ENCODE measurements at places on chromosomes 2 and 18.

DNA sequence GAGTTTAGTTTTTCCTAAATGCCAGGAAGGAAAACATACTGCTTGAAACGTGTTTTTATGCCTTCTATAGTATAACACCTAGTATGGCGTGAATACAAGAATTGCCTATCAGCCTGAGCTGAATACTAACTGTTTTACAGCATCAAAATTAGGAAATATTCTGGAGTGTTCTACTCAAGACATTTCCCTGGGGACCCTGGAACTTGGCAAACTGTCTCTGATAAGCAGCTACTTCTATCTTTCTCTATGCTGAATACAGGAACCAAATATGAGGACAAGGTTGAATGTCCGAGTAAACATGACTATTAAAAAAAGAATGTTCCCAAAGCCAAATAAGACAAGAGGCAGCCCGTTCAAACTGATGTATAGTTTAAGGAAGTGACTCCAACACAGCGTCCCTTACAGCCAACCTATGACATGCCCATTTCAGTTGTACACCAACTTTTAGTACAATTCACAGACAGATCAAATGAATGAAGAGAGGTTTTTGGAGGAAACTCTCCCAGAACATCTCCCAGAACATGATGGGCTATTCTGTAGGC, 951.3 kb upstream of the ACVR2A start:
- DNase-seq = no peak

GRCh38 chr2:38466876-38467767, 90.0 kb upstream of the ATL2 start:
- no peak for DNase-seq

- DNase-seq = no peak
Measured at GRCh38 chr2:46493241-46493970, 14.0 kb downstream of the TMEM247 start.

DNA sequence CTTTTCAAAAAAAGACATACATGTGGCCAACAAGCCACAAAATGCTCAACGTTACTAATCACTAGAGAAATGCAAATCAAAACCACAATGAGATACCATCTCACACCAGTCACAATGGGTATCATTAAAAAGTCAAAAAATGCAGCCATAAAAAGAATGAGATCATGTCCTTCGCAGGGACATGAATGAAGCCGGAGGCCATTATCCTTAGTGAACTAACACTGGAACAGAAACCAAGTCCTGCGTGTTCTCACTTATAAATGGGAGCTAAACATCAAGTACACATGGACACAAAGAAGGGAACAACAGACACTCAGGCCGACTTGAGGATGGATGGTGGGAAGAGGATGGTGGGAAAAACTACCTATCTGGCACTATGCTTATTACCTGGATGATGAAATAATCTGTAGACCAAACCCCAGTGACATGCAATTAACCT, 17.8 kb upstream of the ATL2 start:
- DNase-seq = peak; percentile 57

GRCh38 chr18:33821503-33821902, 243.5 kb downstream of the ASXL3 start:
- no peak for DNase-seq

DNA sequence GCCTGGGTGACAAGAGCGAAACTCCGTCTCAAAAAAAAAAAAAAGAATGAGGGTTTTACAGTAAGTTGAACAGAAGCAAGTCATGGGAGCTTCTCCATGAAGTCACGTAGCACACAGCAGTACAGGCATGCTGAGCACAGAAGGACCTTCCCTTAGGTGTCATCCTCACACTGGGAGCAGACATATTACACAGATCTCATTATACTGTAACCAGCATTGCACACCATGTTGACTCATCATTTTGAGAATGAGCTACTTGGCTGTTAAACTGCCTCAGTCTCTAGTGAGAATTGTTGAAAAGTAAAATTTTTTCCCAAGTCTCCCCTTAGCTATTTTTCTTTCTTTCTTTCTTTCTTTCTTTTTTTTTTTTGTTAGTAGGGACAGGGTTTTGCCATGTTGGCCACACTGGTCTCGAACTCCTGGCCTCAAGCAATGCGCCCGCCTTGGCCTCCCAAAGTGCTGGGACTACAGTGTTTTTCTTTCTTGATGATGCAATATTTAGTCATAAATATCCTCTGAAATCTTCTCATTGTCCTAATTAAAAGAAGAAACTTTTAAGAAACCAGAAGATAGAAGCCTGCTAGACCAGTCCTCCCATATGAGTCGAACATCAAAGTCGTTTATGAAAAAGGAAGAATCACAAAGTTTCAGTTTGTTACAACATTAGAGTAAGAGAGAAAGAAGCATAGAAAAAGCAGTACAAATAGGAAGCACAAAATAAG, 37.9 kb upstream of the PPP1CB start:
- DNase-seq = no peak

GRCh38 chr2:136891100-136891499, 125.8 kb downstream of the THSD7B start:
- no peak for DNase-seq

DNA sequence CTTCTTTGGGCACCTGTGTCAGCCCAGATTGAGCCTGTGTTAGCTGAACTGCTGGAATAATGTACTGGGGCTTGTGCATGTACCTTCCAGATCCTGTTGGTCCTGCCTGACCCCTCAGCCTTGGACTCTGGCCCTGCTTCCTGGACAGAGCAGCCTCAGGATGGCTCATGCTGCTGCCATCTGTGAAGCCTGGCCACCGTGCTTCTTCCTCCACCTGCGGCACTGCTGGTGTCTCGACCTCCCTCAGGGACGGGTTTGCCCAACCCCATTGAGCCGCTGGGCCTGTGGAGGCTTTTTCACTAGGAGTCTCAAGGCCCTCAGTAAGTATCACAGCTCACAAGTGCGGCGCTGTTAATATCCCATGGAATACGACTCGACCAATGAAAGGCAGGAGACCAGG, 342.7 kb downstream of the TGIF1 start:
- DNase-seq = no peak

GRCh38 chr2:84686783-84687476, 170.6 kb downstream of the DNAH6 start:
- peak; percentile 9 for DNase-seq

- DNase-seq = no peak
Measured at GRCh38 chr2:19021100-19021476, 337.3 kb downstream of the OSR1 start.
